ENCODE measurements at places on chromosomes 6 and 20.

DNA sequence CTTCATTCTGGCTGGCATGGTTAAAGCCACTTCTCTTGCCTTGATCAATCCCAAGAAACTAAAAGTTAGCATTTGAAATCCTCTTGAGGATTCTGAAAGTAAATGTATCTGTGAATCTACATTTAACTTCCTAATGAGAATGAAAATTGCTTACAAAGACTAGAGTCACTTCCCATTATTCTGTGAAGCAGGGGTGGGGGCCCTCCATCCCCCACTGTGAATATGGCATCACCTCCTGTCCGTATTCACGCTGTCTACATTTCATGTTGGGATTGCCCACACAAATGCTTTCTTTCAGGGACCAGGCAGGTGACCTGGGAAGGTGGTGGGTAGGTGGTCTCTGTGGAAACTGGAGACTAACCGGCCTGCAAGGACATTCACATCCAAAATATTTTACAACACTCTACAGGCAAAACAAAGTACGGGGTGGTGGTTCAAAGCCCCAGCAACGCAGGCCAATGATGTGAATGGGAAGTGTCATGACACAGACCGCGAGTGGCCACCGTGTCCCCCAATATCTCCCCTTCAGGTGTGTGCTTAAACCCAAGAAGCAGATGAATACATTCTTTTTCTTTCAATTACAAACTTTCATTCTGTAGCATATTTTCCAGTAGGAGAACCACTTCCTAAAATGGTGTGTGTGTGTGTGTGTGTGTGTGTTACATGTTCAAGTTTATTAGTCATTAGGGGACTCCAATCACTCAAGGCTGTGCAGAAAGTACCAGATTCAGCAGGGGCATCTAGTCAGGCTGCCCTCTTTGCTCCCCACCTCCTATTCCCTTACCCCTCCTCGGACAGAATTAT is 132.2 kb downstream of the PRND start:
- no peak for DNase-seq

- DNase-seq = no peak
Observed at GRCh38 chr6:130010387-130010786, 8.0 kb upstream of the L3MBTL3 start.

- no peak for DNase-seq
Observed at GRCh38 chr6:127554435-127555006, 22.5 kb upstream of the C6orf58 start.

DNA sequence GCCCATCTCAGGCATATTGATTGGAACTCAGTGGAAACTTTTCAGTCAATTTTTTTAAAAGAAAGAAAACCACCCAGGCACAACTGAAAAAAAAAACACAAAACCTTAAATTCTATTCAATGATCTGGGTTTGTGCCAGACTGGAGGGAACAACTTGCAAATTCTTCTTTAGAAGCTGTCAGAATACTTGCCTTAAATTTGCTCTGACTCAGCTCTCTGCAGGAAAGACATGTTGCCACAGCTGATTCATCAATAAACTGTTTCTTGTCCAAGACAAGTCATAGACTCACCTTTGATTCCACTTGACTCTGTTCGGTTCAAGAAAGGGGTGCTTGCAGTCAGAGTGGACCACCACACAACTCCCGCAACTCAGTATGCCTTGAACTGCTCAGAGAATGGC is 117.8 kb upstream of the F13A1 start:
- DNase-seq = no peak

DNA sequence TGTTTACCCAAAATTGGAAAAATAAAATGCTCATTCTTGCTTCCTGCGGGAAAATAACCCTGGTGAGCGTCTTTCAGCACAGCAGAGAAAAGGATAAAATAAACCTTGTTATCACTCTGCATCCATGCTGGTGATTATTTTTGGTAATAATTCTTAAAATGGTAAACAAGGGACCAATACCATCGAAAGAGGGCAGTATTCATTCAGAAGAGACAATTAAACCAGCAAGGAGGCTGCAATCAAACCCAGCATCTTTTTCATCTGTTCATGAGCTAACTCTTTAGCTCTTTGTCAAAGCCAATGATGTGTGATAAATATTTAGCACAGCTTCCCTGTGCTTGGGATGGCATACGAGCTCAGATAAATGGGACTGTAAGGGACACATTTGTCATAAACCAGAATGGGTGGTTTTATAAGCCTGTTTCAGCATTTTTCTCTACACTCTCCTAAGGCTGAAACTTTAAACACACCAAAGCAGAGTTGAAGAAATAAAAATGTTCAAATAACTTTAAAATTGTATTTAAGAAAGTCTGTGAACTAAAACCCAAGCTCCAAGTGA is 34.4 kb downstream of the CDH26 start:
- no peak for DNase-seq

DNA sequence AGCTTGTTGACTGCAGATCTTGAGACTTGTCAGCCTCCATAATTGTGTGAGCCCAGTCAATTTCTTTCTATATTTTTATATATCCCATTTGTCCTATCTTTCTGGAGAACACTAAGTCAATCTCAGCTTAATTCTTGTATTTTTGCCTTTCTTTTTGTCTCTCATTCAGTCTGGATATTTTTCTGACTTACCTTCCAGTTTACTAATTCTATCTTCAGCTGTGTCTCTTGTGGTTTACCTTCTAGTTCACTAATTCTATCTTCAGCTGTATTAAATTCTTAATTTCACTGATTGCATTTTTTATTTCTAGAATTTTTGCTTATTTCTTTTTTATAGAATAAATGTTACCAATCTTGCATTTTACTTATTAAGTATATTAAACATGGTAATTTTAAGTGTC is 17.8 kb upstream of the RFX6 start:
- no peak for DNase-seq

DNA sequence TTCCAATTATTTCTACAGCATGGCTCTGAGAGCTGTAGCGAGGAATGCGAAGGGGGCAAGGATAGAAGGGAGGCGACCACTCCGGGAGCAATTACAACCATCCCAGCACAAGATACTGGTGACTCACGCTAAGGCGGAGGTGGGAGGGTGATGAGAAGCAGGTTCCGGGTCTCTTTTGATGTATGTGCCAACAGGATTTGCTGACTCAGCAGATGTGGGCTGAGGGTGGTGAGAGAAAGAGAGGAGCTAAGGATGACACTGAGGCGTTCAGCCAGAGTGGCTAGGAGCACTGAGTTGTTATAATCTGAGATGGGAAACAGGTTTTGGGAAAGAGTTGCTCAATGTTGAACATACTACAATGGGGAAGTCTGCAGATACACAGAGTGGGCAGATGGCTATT is 9.3 kb upstream of the TXNDC5 start:
- DNase-seq = no peak

GRCh38 chr6:36419310-36419709 is 23.3 kb downstream of the PXT1 start:
- no peak for DNase-seq

DNA sequence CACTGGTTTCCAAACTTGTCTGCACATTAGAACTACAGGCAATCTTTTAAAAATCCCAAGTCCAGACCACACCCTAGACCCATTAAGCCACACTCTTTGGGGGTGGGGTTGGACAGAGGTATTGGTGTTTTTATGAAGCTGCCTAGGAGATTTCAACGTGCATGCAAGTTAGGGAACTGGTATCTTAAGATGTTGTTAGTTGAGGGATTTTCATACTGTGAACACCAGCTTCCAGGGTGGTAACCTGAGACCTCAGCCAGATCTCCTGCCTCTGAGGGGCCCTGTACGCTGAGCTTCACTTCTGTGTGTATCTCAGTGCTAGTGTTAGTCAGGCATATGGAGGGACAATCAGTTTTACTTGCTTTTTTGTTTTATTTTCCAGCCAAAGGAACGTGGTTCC is 138.0 kb downstream of the UTRN start:
- DNase-seq = no peak

DNA sequence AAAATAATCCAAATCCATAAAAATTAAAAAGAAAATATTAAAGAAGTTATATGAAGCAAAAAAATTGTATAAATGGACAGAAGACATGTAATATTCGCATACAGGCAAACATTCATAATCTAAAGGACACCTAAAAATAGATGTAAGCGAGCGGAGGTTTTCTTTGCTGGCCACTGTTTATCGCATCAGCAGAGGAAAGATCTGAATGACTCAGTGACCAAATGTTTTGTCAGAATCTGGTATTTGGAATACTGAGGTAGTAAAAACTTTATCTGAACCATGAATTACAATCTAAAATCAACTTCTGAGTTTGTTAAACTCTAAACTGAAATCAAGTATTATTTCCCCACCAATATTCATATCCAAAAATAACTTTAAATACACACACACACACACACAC is 7.8 kb downstream of the TSPYL4 start:
- no peak for DNase-seq

DNA sequence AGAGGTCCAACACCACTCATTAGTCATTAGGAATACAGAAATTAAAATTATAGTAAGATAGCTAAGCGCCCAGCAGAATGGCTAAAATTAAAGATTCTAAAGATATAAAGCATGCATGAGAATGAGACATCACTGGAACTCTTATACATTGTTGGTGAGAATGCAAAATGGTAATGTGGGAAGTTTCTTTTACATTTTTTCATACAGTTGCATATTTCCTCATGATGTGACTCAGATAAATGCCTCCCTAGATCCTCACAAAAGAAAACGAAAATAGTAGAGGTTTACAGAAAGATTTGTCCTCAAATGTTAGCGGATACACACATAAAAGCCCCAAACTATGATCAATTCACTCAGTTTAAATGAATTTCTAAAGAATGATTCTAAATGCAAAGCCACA is 633.7 kb upstream of the GJE1 start:
- no peak for DNase-seq

GRCh38 chr20:53575481-53576194 is 18.0 kb downstream of the ZNF217 start:
- DNase-seq = no peak

GRCh38 chr6:28865401-28866204 is 58.2 kb downstream of the TRIM27 start:
- DNase-seq = no peak

- DNase-seq = no peak
Observed at GRCh38 chr6:145257704-145258103, 477.6 kb downstream of the EPM2A start.

DNA sequence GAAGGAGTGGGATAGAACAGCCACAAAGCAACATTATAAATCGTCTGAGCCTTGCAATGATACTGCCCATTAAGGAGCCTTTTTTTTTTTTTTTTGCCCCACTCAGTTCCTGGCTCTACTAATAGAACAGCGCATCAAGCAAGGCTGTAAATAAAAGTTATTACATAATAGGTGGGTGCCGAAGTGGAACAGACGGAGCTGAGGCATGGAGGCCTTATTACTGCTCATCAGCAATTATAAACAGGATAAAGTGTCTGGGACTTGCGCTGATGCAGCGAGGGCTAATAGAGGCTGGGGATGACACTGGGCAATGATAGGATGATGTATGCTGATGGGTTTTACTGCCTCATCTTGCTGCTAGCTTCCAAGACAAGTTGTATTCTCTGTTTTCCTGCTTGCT is 272.1 kb downstream of the ZFAND3 start:
- DNase-seq = no peak

DNA sequence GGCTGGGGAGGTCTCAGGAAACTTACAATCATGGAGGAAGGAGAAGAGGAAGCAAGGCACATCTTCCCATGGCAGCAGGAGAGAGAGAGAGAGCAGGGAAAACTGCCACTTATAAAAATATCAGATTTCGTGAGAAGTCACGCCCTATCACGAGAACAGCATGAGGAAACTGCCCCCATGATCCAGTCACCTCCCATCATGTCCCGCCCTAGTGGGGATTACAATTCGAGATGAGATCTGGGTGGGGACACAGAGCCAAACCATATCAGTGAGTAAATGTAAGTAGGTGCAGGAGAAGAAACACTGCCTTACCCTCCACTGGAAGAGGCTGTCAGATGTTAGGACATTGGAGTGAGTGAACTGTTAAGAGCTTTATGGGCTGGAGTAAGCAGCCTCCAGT is 270.4 kb downstream of the TFAP2C start:
- DNase-seq = no peak

GRCh38 chr6:134097114-134097707 is 44.8 kb upstream of the SLC2A12 start:
- peak; percentile 29 for DNase-seq

DNA sequence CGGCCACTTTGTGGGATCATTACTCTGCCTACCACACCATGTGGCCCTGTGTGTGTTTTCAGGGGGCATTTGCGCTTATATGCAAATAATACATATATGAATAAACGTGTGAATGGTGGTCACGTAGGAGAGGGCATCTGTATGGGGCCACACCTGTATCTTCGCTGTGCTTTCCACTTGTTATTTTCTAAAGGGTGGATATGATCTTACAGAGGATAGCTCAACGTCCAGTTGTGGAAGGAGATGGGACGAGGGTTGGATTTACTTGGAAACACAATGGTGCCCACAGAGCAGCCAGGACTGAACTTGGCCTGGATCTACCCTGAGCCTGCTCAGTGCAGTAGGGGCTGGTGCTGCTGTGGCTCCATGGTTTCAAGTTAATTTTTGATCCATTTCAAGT is 93.3 kb downstream of the YTHDF1 start:
- no peak for DNase-seq

DNA sequence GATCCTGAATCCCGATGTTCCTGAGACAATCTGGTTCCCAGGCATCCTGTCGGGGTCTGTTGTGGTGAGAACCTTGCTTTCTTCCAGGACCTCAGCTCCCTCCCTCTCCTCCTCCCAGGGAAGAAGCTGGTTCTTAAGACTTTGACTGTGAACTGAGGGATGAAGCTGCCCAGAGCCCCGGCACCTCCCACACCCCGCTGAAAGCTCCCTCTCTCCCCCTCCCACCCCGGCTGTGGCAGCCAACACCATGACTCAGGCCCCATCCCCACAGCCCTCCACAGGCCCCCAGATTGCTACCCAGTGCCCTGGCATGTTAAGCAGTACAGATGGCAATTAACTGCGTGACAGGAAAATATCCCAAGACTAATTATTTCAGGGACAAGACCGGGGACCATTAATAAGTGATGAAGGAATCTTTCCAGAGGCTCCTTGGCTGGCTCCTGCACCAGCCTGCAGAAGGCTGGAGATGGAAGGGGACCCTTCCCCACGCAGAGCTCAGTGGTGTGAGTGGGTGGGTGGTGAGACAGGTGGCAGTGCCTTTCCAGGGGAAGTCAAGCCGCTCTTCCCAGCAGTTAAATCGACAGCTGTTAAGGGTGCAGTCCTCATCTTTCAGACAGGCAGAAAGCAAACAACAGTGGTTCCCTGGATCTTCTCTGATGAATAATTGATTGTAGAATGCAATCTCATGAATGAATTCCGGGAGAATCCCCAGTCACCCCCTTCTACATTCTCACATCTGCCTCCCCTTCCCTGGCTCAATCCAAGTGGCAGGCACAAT is 237.9 kb downstream of the LRFN2 start:
- DNase-seq = no peak

GRCh38 chr6:75347898-75348610 is 63.5 kb upstream of the TMEM30A start:
- no peak for DNase-seq

DNA sequence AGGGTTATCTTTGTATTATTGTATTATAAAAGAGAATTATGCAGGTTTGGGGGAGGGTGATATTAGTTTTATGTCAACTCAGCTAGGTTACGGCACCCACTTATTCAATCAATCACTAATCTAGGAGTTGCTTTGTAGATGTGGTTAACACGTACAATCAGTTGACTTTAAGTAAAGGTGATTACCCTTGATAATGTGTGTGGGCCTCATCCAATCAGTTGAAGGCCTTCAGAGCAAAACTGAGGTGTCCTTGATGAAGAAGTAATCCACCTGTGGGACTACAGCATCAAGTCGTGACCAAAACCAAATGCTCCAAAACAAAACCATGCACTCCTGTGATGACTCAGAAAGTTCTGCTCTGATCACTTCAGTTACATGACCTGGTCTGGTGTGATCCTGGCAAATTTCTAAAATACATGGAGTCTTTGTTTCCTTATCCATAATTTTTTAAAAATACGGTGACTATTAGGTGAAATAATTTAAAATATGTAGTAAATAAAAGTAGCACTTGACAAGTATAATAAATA is 114.1 kb downstream of the IYD start:
- DNase-seq = no peak

Measured in activated CD8-positive, alpha-beta memory T cell treated with anti-CD3 and anti-CD28 coated beads for 1 hour (primary cell).